CD4-positive, alpha-beta T cell treated with Interleukin-12 subunit alpha and Interleukin-12 subunit beta, for 1 hour (primary cell): ENCODE measurements at places on chromosomes 2 and 18.

DNA sequence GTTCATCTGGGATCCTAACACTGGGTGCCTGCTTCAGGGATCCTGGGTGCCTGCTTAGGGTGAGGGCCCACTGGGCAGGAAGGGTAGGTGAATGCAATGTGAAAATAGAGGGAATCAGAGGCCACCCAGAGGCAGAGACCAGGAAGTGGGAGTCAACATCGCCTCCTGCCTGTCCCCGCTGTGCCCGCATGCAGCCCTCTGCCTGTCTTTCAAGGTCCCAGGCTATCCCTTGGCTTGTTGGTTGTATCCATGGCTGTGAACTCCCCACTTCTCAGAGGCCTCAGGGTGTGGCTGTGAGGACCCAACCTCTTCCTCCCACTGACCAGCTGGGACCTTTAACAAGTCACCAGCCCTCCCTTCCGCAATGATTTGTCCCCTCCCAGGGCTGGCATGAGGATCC lies 26.5 kb downstream of the PSD4 start:
- no peak for DNase-seq

GRCh38 chr2:181872178-181872577 lies 19.4 kb upstream of the ITPRID2 start:
- no peak for DNase-seq

- DNase-seq, result no peak
These were observed 122.5 kb downstream of the CNTNAP5 start for GRCh38 chr2:124147552-124147951.

GRCh38 chr2:39524061-39524460 lies 87.0 kb upstream of the MAP4K3 start:
- no peak for DNase-seq

DNA sequence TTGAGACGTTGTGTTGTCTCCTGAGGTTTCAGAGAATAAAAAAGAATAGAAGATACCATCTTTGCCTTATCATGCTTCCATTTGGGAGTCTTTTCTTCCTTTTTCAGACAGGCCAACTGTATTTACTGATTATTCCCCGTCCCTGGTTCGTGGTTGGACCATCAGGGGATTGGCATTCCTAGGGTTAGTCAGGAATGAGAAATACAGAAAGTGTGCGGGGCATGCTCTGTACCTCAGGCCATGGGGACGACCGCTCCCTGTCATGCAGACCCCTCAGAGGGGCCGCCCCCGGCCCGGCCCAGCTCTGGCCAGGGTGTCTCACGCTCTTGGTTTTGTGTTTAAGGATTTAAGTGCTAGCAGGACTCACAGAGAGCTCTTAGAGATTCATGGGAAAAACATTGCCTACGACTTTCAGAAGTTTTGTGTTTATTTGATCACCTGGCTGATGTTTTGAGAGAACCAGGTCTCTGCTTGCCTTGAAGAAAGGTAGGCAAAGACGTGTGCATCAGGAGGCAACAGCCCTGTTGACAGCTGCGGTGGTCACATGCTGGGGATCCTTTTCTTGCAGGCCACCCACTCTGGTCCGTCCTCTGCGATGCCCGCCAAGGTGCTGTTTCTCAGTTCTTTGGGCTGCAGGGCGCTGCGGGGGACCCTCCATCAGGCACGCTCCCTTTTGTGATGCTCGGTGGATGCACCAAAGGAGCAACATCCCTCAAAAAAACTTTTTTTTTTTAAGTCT lies 317.8 kb downstream of the AGAP1 start:
- no peak for DNase-seq

DNA sequence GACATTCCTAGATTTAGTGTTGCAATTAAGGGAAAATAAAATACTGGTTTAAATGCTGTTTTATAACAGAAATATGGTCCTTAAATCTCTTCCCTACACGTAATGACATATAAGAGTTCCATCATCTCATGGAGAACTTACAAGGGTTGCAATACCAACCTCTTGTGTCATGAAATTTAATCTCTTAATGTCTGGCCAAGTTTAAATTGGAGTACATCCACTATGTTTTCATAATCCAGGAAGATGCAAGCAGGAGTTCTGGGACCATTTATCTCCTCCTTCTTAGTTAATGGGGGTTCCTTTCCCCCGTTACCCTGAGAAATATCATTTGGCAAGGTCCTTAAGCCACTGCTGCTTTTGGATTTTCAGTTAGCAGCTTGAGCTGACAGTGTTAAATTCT lies 126.0 kb upstream of the ACVR2A start:
- DNase-seq, result no peak

DNA sequence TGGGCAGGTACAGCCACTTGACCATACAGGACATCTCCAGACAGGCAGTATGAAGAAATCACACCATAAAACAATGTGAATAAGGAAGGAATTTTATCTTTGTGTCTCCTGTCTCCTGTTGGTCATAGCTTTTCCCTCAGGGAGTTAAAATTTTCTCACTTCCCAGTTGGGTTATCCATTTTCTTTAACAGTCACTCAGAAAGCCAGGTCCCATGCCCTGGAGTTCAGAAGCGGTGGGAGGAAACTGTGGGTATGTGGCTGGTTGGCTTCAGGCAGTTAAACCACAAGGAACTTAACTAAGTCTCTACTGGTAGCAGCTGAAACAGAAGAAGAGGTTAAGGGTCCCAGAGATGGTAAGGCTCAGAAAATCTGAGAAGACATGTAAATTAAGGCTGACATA lies 6.5 kb upstream of the SMAD2 start:
- no peak for DNase-seq

- no peak for DNase-seq
These were observed 95.6 kb upstream of the CTDP1 start for GRCh38 chr18:79583984-79584401.

DNA sequence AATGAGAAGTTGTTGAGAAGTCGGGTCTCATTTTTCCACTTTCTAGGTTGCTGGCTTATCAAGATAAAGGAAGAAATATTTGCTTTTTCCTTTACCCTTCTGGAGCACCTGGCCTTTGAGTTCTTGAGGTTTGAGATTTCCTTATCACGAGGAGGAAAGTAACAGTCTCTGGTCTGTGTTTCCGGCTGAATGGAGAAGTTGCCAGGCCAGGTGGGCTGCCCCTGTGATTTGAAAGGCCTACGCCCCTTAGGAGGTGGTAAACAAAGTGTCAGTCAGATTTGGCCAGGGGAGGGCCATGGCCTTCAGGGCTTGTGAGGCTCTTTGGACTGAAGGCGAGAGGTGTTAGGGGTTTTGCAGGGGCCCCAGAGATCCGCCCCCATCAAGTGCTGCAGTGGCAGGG lies 156.7 kb upstream of the HAAO start:
- no peak for DNase-seq

- no peak for DNase-seq
These were observed 98.2 kb upstream of the NPAS2 start for GRCh38 chr2:100721693-100722092.
